Hindlimb muscle (tissue), 1 donor: ENCODE measurements at places on chromosomes 3 and 15.

GRCh38 chr3:13544293-13544831 lies 4.6 kb upstream of the FBLN2 start:
- DNase-seq = no peak

GRCh38 chr3:46851364-46852333 lies 11.6 kb downstream of the MYL3 start:
- DNase-seq = no peak

DNA sequence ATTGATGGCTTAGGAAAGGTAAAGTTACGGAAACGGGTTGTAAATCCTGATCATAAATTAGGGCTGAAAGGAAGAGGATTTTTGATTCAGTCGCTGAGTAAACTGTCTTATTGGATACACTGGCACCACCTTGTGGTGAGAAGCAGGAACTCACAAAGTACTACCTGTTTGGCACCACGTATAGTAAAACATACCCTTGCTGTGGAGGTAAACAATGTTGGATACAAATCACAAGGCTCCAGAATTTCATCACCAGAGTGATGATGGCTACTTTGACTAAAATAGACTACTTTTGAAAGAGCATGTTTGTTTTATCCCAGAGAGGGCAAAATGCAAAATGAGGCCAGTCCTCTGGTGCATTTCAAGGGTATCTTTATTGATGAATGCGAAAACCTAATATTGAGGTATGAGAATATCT lies 216.9 kb downstream of the IGSF11 start:
- no peak for DNase-seq

DNA sequence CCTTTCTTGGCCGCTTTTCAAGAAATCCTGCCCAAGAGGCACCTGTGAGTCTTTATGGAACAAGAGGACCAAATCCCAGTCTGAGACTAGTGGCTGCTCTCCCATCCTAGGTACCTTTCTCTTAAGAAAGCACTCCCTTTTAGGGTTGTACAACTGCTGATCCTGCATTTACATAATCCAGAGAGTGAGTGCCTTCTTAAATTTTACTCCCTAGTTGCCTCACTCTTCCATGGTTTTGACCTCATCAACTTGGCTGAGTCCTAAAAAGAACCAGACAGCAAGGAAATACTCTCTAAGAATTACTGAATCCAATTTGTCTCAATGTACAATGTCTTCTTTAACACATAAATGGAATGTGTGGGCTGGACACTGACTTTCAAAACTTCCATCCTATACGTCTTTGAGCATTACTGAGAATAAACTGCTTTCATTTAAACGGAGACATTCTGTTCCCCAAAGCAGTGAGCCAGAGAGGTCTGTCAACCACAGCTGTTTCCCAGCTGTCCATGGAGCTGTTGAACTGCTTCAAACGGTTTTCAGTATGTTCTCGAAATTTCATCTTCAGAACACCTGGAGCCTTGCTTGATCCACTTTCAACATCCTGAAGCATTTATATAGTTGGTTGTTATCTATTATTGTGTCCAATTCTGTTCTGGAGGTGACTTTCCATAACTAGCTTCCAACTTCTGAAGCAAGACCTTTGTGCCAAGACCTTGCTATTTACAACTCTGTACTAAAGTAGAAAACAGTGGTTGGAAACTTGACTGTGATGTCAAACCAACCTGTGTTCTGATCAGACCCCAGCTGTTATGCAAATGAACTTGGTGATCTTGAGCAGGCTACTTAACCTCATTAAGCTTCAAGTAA lies 179.1 kb downstream of the SLC9A9 start:
- peak; percentile 28 for DNase-seq

GRCh38 chr15:62647202-62647842 lies 395.2 kb upstream of the TPM1 start:
- peak; percentile 38 for DNase-seq

DNA sequence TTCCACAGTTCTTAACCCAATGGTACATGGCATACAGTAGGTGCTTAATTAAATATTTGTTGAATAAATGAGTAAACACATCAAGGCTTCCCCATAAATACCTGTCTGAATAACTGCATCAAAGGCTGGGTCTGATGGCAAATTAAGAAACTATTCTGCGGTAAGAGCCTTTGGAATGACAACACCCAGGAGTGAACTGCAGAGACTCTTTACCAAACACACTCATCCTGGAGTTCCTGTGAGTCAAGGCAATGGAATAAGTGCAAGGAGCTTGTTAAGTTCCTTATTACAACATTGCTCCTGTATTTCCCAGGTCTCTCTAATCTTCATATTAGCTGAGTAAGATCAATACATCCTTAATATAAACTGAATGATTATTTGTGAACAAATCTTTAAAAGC lies 119.9 kb upstream of the STT3B start:
- no peak for DNase-seq

DNA sequence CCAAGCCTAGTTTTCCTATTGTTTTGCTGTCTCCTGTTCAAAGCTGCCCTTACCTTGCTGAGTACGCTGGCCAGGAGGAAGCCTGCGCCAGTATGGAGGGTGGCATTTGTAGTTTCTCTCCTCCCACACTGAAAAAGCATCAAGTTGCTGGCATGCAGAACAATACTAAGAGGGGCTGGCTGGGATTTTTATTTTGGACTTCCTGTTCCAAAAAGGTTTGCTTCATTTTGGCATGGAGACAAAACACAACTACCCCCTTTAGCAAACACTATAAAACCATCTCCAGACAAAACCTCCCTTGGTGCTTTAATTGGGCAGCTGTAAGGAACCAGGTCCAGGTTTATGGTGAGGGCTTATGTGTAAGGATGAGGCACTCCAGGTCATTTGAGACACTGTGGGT lies 457.6 kb downstream of the PDCD6IP start:
- DNase-seq = no peak

- no peak for DNase-seq
Measured at GRCh38 chr3:27657871-27658270, 64.3 kb downstream of the EOMES start.

DNA sequence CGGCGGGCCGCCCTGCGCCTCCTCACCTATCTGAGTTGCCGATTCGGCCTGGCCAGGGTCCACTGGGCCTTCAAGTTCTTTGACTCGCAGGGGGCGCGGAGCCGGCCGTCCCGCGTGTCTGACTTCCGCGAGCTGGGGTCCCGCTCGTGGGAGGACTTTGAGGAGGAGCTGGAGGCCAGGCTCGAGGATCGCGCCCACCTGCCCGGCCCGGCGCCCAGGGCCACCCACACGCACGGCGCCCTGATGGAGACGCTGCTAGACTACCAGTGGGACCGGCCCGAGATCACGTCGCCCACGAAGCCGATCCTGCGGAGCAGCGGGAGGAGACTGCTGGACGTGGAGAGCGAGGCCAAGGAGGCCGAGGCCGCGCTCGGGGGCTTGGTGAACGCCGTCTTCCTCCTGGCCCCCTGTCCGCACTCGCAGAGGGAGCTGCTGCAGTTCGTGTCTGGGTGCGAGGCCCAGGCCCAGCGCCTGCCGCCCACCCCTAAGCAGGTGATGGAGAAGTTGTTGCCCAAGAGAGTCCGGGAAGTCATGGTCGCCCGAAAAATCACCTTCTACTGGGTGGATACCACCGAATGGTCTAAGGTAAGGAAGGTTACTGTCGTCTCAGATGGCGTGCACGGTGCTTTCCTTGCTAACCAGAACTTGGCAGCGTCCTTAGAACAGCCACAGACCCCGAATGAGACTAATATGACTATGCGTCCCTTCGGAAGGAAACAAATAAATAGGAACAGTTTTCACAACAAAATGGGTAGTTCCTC lies 567 bp downstream of the TICRR start:
- no peak for DNase-seq

DNA sequence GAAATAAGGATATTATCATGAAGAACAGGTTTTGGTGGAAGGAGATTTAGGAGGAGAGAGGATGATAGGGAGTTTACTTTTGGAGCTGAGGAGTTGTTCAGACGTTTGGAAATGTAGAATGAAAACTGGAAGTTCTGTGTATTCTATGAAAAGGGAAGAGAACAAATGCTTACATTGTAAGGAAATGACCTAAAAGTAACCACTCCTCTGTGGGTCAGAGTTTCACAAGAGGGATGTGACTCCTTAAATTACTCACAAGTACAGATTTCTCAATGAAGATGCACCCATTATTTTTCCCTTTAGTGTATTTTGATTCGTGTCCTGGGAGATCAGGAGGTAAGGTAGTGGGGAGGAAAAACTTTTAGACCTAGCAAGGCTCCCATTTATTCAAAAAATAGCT lies 4.0 kb downstream of the RNF13 start:
- no peak for DNase-seq

- no peak for DNase-seq
Measured at GRCh38 chr3:171309906-171310359, 150.3 kb downstream of the TNIK start.

DNA sequence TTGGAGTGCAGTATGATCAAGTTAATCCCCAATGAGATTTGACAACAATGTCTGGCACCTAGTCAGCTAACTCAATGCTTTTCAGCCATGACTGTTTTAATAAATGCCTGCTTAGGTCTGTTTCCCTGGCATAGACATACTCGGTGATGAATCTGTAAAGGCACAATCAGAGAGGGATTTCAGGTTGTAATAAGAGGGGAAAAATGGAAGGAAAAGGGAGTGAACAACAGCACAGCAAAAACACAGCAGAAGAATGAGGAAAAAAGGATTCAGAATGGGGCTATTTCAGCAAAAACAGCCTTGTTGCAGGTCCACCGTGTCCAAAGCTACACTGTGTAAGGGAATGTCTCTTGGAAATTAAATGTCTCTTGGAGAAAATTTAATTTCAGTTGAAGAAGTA lies 19.3 kb upstream of the CHD2 start:
- DNase-seq = no peak

DNA sequence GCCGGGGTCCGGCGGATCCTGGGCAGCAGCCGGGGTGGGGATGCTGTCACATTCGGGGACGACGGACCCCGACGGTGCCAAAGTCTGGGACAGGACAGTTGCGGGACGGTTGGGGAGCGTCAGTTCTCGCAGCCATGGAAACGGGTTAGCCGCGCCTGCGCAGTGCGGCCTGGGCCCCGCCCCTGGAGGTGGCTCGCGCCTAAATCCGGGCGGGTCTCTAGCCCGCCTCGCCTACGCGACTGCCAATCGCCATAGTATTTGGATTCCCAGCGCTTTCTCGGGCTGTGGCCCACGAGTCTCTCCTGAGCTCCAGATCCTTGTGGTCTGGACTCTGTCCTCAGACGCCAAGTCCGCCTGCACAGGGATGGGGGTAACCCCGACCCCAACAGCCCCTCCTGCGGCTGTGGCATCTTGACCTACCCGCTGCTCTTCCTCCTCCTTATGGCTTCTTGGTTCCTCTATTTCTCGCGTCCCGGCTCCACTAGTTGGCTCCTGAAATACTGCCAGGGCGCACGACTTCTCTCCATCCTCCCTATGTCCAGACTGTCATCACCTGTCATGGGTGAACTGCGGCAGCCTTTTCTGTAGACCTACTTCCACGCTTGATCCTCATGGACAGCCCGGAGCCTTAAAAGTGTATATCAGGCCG lies at the start of gene ZMYND10:
Gene ZMYND10, minus strand, starts transcription at position 147 of the 649 bp plus-strand sequence. CDS start 153 bp downstream, outside the sequence.
- no peak for DNase-seq

- no peak for DNase-seq
Measured at GRCh38 chr3:52743721-52744120, 27.0 kb downstream of the NEK4 start.

DNA sequence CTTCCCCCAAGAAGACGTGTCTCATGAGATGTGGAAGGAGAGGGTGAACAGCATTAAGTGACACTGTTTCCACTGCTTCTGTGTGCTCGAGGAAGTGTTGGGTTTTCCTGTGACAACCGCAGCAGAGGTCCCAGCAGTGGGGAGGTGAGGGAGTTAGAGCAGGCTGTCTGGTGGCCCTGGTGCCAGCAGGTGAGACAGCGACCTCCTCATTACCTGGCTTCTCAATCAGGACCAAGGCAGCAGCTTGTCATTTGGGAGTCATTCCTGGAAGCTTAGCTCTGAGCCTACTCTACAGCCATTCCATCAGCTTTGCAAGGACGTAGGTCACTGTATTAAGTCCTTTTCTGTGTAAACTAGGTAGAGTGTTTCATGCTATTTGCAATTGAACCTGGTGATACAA lies 63.3 kb upstream of the RGMA start:
- DNase-seq = no peak

DNA sequence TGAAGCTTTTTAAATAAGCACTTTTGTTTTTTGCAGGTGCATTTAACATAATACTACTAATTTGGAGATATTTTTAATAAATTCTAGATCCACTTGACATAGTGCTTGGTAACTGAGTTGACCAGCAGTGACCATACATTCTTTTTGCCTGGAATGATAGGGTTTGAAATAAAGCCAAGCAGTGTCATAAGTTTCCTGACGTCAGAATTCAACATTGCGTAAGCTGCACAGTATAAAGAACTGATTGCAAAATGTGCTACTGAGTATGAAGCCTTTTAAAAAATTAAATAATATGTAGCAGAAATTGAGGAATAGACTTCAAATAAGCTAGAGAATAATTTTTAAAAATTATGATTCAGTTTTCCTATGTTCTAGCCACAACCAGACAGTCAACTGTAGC lies 454.6 kb upstream of the ARPP21 start:
- no peak for DNase-seq

DNA sequence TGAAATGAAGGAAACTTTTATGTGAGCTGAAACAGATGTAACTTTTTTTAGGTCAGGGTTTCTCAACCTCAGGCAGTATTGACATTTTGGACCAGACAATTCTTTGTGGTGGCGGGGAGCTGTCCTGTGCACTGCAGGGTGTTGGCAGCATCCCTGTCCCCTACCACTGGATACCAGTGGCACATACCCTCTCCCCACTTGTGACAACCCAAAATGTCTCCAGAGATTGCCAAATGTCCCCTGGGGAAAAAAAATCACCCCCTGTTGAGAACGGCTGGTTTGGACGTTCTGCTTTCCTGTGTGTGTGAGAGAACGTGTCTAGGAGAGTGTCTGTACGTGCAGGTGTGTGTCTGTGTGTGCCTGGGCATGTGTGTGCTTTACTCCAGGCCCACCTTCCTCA lies 30.7 kb upstream of the GRIP2 start:
- no peak for DNase-seq

DNA sequence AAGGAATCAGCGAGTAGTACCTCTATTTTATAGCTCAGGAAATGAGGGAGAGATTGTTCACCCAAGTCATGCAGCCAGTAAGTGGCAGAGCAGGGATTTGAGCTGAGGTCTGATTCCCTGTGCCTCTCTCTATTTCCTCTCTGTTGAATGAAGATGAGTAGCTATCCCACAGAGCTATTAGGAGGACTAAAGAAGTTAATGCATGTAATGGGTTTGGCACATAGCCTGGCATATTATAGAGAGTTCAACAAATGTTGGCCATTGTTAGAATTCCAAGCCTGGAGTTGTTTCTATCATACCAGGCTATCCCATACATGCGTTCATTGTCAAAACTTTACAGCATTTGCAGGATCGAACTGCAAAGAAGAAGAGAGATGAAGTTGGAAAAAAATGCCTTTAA lies 21.8 kb upstream of the KLHL6 start:
- DNase-seq = no peak

DNA sequence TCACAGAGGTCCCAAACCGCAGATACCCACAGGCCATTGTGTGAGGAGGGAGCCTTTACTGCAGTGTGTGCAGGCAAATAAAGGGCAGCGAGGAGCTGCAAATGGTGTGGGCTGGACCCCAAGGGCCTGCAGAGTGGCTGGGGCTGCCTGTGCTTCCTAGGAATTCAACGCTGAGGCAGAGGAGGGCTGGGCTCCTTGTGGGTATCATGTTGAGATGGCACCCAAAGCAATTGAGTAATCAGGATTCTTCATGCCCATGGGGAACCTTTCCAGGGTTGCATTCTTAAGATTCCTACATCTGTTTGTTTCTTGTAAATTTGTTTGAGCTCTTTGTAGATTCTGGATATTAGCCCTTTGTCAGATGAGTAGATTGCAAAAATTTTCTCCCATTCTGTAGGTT lies 85.4 kb upstream of the LIPC start:
- DNase-seq = no peak
